GM12892 (cell line): ENCODE measurements at places on chromosomes 4 and X.
A peak's percentile ranks its signal among the peaks of the same experiment; 100 is the strongest.

- no peak for DNase-seq
These were observed 6.0 kb downstream of the HTRA3 start for GRCh38 chr4:8275548-8275910.

GRCh38 chrX:82695066-82695465, 813.0 kb upstream of the POU3F4 start:
- no peak for DNase-seq

GRCh38 chr4:26083987-26084386, 170.0 kb downstream of the SMIM20 start:
- no peak for DNase-seq

- DNase-seq, result no peak
These were observed 177.1 kb downstream of the SPANXN3 start for GRCh38 chrX:143340190-143340589.

DNA sequence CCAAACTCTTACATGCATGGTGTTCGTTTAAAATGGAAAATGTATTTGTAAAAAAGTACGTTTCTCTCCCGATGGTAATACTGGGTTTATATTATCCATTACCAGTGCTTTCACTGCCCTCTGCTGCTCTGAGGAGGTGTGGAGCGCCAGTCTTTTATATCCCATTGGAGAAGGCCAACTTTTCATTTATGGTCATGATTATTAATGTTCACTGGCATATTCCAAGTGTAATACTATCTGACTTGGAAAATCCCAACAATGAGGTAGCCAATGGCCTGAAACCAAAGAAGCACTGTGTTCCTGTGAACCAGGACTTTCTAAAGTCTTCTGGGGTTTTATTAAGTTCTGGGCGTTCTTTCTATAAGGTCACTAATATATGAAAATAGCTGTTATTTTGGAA, 80.7 kb downstream of the SYNPO2 start:
- DNase-seq, result no peak

DNA sequence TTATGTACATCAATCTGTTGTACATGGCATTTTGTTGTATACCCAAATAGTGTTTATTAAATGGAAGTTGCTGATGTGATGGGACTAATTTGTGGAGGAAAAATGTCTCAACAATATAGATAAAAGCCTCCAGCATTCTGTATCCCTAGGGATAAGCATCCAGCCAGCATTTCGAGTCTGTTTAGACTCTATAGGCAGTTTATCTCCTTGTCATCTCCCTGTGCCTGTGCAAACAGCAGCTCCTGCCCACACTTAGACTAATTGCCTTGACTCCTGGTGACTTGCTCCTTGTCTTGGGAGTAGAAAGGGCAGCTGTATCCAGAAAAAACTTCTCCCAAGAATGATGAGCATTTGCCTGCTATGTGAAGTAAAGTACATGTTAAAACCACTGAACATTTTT, 83.8 kb downstream of the DOCK11 start:
- no peak for DNase-seq

DNA sequence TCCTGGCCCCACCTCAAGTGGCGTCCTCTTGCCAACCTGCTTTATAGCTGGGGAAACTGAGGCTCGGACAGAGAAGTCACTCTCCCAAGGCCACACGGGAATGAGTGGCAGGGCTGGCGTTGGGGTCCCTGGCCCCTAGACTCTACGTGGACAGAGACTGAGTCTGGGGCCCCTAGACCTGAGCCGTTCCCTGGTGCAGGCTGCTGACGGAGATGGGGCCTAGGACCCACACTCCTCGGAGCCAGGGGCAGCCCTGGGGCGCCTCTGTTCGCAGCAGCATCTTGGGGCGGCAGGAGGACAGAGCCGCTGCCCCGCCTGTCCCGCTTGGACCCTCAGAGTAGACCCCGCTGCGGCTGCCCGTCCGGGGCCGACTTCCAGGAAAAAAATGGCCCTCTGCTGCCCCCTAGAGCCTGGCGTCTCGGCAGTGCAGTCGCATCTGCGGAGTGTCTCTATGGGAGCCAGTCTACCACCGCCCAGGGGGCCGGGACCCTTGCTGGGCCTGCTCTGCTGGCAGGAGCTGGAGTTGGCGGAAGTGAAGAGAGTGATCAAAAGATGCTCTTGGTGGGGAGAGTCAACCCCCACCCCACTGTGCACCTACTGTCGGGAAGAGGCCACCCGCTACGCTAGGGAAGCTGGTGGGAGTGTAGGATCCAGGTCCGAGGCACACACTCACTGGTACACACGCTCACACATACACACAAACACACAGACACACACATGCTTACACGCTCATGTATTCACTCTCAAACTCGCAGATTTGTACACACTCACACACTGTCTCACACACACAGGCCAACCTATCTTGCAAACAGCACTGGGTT, 220.1 kb downstream of the AFAP1 start:
- peak; percentile 80 for DNase-seq

- no peak for DNase-seq
These were observed 72.1 kb upstream of the IGFBP7 start for GRCh38 chr4:57182132-57182874.

- DNase-seq, result no peak
These were observed 1086.4 kb upstream of the PCDH10 start for GRCh38 chr4:132062611-132063239.

- DNase-seq, result no peak
These were observed 273.4 kb downstream of the HS3ST1 start for GRCh38 chr4:11155208-11155867.

DNA sequence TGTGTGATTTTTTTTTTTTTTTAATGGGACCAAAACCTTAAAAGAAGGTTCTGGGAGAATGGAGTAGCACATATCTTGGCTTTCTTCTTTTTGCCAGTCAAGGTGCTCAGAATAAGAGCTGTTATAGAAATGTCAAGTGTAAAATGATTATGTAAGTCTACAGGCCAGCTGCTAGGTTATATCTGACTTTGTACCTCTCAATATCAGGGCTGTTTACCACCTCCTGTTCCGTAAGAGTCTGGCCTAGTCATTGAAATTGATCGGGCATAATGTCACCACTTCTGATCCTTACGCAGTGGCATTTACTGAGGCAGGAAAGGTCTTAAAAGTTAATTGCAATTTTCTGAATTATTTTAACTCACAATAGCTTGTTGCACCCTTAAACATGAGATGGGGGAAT, 41.1 kb downstream of the LIMCH1 start:
- DNase-seq, result no peak

DNA sequence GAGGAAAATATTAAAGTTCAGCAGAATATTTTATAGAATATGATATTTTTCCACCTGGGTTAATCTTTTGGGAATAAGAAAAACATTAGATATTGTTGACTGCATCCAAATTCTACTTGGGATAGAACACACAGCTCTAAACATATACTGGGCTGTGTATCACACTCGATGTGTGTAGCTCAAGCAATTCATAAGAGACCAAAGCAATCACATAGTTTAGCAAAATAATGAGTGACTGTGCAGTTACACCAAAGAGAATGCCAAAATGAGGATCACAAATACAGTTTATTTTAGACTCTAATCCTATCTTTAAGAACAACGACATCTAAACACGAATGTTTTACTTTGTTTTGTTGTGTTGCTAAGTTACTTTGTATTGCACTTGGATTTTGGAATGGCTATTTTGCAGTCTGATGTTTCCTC, 101.2 kb downstream of the CBR4 start:
- no peak for DNase-seq

DNA sequence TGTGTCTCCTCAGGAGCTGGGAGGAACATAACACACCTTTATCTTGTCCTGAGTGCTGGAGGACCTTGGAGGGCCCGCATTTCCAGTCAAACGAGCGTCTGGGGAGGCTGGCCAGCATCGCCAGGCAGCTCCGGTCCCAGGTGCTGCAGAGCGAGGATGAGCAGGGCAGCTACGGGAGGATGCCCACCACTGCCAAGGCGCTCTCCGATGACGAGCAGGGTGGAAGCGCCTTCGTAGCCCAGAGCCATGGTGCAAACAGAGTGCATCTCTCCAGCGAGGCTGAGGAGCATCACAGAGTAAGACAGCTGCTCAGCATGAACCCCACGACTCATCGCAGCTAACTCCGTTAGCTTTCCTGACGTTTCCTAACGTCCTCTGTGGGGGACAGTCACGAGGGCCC, 430 bp downstream of the TRIML1 start:
- no peak for DNase-seq

- no peak for DNase-seq
These were observed 685 bp downstream of the RAB9B start for GRCh38 chrX:103831342-103831802.

DNA sequence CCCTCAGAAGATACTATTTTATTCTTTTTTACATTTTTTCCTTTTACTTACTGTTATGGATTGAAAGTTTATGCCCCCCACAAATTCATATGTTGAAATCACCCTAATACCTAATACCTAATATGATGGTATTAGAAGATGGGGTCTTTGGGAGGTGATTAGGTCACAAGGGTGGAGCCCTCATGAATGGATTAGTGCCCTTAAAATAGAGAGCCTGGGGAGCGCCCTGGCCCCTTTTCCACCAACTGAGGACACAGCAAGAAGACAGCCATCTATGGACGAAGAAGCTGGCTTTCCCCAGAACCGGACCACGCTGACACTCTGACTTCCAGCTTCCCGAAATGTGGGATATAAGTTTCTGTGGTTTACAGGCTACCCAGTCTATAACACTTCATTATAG, 58.6 kb upstream of the FAT1 start:
- no peak for DNase-seq

- DNase-seq, result no peak
These were observed 82.3 kb downstream of the PRSS12 start for GRCh38 chr4:118270492-118270891.

DNA sequence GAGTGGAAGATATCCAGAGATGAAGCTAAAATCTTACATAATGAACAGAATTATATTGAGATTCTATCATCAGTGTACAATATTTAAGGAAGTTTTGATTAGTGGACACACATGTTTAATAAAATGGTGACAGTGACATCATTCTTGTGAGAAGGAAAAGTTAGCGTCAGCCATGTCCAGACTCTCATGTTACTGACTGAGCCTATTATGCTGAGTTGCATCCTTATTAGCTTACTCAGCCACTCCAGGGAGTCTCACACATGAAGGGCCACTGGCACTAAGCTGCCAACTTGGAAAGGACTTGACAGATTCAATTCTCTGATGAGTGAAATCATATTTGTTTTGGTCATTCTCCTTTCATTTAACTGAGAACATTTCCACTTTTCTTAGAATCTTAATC, 170.6 kb downstream of the BANK1 start:
- no peak for DNase-seq

DNA sequence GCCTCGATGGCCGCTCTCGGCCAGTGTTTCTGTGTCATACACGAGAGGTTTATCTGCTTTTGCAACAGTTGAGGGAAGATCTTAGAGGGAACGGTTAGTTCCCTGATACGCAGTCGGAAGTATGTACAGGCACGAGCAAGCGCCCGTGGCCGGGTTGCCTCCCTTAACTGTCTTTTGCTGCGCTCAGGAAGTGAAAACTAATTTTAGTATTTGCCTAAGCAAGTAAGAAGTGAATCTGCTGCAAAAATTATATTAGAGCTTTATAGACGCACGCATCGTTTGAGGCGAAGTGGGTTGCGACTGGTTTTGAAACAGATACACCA, 695 bp downstream of the MTM1 start:
- no peak for DNase-seq

GRCh38 chrX:133607419-133608348, 192.4 kb upstream of the GPC4 start:
- no peak for DNase-seq

DNA sequence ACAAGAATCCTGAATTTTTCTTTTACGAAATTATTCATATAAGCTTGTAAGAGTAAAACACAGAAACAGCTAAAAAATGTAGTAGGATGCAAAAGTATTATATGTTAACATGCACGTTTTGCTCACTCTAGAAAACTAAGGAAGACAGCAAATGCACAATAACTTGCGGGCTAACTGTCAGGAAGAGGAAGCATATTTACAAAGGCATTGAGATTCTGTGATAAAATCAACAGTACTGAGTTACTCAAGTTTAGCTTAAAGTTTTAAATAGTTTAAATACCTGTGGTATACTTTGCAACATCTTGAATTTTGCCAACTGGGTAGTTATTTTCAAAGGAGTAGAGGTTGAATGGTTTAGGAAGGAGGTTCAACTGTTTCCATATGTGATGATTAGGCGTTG, 37.0 kb downstream of the SH2D1A start:
- no peak for DNase-seq

GRCh38 chr4:106270736-106271135, 45.3 kb downstream of the TBCK start:
- DNase-seq, result no peak

DNA sequence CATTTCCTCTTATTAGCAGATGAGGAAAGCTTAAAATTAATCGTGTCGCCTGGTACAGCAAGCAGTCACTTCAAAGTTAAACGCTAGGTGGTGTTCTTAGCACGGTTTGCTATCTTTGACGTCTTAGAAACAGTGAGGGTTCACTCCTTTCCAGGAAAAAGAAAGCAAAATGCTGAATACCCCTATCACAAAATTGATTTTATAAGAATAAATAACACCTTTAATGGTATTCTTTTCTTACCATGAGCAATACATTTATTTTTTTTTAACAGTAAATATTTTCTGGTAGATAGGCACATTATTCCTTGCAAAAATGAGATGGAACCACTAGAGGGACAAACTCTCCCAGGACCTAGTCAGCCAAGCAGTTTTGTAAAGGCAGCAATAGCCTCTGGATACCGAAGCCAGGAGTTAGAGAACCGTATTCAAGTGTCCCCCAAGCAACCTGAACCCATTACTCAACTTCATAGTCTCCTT, 153.9 kb downstream of the KDR start:
- no peak for DNase-seq

DNA sequence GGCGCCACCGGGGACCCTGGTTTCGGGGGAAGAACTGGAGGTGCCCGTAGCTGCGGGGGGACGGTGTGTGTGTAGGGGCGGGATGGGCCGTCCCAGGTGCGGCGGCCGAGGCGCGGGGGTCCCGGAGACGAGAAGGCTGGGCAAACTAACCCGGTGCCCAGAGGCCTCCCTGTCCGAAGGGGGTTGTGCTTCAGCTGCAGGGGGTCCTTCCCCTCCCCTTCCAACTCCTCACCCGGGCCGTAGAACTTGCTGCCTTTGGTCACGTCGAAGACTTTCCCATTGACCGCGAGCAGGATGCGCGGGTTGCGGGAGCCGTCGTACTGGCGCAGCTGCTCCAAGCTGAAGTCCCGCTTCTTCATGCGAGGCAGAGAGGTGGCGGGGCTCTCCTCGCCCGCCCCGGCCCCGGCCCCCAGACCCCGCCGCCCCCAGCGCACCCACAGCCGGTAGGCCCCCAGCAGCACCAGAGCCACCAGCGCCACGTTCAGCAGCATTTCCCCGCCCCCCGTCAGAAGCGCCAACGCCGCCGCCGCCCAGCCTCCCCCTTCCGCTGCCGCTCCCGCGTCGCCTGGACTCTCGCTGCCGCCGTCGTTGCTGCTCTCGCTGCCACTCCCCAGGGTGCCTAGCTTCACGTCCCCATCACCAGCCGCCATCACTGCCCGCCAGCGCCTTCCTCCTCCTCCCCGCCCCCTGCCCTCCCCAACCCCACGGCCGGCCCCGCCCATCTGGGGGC, at the start of gene PGRMC2:
PGRMC2 (minus strand) TSS at position 673 of the 730 bp plus-strand sequence; CDS start at position 650, 23 bp downstream.
- DNase-seq, result peak; percentile 84

DNA sequence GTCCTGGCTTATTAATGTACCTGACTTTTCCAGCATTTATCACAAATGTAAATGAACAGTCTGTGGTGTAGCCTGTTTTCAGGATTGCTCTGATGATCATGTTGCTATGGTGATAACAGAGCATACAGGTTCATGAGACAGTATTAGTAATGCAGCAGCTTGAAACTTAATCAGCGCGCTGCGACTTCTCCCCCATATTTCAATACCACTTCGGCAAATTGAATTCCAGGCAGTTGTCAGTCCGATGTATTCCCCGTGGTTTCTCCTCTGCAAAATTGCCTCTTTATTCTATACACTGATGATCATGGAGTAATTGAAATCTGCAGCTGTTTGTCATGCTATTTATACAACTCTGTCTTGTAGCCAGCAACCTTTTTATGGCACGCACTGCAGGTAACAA, 239.3 kb downstream of the C4orf33 start:
- DNase-seq, result no peak
